ENCODE measurements at places on chromosomes 1 and 21.

- no peak for DNase-seq
Observed at GRCh38 chr1:25795211-25795610, 4.8 kb upstream of the SELENON start.

GRCh38 chr1:89444791-89445190, 79.8 kb upstream of the LRRC8B start:
- DNase-seq = no peak

GRCh38 chr21:24826822-24827221, 780.5 kb downstream of the MRPL39 start:
- DNase-seq = no peak

DNA sequence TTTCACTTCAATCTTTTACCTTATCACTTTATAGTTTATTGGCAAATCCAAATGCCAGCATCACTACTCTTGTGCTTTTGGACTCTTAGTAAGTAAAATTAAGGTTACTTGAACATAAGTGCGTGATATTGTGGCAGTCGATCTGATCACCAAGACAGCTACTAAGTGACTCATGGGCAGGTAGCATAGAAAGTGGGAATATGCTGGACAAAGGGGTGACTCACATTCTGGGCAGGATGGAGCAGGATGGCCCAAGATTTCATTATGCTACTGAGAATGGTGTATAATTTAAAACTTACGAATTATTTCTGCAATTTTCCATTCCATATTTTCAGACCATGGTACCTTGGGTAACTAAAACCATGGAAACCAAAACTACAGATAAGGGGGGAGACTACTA, 120.2 kb downstream of the ROR1 start:
- no peak for DNase-seq

DNA sequence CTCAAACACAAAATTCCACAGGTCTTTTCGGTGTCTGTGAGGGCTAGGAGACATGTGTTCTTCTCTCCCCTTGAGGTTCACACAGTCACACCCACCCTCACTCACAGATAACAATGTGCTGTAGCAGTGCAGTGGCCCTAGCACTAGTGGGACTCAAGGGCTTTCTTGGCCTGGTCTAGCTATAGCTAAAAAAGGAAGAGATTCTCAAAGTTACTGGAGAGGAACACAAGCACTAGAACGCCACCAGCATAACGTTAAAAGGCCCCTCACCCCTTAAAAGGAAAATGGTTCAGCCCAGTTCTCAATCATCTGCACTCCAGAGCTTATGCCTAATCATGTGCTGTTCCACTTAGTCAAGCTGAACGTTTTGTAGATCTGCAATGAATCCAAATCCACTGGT, 39.5 kb downstream of the RGS8 start:
- no peak for DNase-seq

DNA sequence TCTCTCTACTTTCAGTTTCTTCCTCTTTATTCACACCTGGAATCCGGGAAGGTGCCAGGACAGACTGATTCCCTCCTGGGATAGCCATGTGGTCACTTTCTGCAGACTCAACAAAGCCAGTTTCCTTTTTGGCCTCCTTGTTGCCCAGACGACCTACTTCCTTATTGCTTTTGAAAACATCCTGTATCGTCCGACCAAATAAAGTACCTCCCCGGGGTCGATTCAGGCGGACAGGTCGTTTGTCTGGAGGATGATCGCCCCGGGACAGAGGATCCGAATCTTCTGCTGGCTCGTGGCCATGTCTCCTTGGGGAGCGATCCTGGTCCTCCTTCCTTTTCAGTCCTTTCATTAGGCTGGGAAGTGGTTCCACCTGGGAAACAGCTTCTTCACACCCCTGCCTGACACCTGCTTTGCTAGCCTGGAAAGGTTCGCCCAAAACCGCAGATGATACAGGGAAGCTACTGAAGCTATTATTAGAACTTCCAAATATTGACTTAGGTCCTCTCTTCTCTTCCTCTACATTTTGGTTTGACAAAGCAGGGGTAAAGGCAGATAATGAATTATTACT, 1.2 kb downstream of the MCM3AP start:
- DNase-seq = no peak

DNA sequence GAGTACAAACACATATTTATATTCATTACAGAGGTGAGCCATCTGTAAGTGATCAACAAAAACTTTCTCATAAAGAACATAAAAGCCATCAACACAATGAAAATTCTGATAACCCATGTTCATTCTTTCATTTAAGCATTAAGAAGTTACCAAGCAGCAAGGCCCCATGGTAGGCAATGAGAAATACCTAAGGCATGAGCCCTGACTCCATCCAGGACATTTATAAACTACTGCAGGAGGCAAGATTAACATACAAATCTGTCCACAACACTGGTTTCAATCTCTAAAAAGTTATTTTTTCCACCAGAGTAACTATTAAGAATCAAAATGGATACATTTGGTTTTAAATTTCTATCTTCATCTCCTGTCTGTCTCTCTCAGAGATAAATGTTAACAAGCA, 76.1 kb downstream of the SIPA1L2 start:
- no peak for DNase-seq

DNA sequence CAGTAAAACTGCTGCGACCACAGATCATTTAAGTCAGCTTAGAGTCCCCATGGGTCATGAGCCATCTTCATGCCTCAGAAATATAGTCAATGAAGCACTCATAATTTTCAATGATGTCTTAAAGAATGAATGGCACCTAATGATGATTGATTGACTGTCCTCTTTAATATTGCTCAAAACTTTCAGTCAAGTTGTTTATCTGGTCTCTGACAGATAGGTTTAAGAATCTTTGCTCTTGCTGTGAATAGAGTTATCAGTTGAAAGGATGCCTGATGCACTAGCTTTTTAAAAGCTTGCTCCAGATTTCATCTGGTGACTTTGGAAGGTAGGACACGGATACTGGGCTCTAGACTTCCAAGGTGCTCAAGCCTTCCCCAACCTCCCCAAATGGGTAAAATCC, 45.1 kb downstream of the COLGALT2 start:
- DNase-seq = no peak

GRCh38 chr1:173717238-173717637, 2.5 kb downstream of the KLHL20 start:
- DNase-seq = no peak

DNA sequence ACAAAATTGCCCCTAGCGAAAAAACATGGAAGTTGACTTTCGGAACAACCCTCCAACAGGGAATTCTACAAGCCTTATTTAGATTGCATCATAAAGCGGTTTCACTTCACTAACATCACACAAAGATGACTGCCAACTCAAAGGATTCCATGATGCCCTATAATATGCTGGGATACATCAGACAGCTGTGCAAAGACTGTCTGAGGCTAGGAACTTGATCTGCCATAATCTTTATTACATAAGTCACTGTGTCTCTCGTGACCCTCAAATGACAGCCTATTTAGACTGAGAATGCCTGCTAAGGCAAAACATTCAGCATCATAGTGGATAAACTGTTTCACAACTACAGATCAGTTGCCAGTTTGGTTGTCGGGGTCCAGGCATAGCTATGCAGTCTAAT, 23.8 kb downstream of the FH start:
- DNase-seq = no peak

- DNase-seq = no peak
Observed at GRCh38 chr1:206875752-206876377, 10.4 kb downstream of the IL20 start.

DNA sequence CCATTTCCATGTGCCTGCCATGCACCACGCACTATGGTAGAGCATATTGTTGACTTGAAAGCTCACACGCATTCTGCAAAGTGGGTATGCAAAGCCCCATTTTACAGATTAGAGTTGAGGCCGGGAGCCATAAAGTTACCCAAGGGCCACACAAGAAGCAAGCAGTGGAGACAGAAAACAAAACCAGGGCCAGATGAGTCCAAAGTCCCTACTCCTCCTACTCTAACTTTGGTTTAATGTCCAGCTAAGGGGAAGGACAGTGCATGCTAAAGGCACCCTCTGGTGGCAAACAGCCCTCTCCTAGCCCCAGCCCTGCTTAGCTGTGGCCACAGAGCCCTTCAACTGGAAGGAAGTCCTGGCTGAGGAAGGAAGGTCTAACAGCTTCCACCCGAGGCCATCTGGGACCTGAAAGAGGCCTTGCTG, 74.9 kb downstream of the SLC66A1 start:
- no peak for DNase-seq

- DNase-seq = no peak
Observed at GRCh38 chr1:5743435-5744095, 248.7 kb downstream of the NPHP4 start.

GRCh38 chr1:24228311-24228710, 41.2 kb upstream of the IFNLR1 start:
- DNase-seq = no peak

DNA sequence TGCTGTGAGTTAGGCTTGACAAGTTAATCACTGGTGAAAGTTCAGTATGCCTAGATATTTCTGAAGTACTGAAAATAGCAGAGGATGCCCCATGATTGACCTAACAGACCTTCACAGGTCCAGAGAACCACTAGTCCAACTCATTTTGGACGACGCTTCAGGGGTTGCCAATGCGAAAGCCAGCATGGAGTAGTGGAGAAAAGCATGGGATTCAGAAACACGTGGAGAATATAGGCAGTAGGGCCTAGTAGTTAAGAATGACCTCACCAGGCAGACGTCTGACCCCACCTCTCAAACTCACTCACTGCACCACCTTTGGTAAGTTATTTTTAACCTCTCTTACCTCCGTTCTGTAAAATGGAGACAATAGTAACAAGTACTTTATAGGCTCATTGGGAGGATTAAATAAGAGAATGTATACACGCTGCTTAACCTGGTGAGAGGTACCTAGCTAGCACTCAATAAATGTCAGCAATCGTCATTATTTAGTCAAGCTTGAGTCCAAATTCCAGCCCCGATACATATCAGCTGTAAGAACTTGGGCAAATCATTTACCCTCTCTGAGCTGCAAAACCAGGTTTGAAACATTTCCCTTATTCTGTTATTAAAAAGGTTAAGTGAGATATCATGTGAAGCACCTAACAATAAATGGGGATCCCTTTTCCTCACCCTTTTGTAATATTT, 13.2 kb downstream of the PLPP3 start:
- no peak for DNase-seq

DNA sequence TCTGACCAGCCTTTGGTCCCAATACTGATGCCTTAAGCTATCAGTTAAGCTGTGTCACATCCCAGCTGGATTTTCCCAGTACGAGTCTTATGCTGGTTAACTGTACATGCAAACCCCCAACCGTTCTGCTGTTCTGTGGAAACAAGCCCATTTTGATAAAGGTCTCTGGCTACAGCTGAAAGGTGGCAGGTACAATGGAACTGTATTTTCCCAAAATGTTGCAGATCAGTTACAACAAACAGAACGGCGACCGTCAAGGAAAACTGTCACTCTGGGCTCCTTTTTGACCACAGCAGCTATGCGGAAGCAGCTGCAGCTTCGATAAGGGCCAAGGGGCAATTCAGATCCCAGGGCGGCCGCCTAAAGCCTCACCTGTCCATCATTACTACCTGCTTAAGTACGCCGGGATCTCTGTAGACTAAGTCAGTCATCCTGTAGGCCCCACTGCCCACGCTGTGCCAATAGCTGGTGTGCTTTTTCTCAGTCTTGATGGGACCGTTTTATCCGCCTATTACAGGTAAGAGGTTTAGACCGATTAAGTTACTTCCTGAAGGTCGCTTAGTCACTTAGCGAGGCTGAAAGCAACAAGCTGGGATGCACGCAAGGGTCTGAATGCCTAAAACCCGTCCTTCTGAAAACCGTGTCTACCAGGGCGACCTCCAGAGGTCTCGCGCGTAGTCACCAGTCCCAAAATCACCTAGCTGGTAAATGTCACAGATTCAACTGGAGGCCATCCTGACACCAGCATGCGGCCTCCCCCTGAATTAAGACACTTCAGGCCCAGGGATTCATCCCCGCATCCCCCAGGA, 11.1 kb upstream of the RAB42 start:
- no peak for DNase-seq

GRCh38 chr1:156975084-156975483, 54.7 kb downstream of the LRRC71 start:
- no peak for DNase-seq

DNA sequence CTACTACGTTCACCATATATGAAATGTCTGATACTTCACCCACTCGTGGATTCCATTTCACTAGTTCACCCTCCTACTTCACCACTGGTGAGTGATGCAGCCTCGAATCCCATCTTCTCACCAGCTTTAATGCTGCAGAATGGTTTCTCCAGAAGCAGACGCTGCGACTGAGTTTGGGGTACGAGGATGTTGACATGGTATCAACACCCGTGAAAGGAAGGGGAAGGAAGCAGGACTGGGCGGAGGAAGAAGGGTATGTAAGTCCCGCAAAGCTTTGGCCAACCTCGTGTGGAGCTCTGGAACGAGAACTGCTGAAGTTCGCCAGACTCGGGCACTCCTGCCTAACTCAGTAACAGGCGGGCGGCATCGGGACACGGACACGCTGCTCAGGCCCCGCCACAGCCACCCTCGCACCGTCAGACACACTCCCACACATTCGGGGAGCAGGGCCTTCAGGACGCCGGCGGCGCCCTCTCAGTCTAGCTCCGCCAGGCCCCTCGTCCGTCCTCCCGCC, 833 bp upstream of the DIP2A start:
- DNase-seq = no peak

DNA sequence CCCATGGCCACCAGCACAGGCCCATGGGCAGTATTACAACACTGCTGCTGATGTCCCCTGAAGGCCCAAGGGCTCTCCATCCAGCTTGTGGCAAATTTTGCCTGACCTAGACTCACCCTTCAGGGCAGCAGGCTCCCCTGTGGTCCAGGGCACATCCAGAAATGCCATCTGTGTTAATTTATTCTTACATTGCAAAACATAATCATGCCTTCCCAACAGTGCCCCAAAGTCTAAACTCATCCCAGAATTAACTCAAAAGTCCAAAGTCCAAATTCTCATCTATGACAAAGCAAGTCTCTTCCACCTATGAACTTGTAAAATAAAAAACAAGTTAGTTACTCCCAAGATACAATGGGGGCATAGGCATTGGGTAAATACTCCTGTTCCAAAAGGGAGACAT, 13.3 kb downstream of the VN1R5 start:
- DNase-seq = no peak

- DNase-seq = no peak
Observed at GRCh38 chr1:180781718-180782117, 131.0 kb upstream of the KIAA1614 start.

DNA sequence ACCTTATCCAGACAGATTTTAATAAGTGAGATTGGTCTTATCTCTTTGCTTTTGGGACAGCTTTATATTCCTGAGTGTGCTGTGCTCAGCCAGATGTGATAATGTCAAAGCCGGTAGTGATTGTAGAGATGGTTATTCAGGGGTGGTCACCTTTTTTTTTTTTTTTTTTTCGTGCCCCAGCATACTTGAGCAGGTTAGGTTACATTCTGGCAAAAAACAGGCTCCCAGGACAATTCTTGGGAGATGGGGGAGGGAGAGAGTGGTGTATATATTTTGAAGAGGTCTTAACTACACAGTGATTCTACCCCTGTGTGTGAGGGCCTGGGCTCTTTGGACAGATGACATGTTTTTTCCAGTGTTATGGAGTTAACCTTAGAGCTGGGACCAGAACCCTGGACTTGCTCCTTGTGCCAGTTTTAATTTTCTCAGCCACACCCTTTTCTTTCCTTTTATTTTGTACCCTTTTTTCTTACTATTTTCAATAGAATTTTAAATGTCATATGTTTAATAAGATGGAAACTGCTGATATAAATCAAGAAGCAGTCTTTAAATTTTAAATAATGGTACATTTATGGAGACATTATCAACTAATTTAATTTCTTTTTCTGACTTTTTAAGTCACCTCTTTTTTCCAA, 88.4 kb downstream of the DYRK1A start:
- no peak for DNase-seq

- DNase-seq = no peak
Observed at GRCh38 chr1:9128520-9129265, at the start of gene GPR157. TSS of gene GPR157 (minus strand) at chr1:9129102. CDS start at chr1:9129027, 75 bp downstream.

Data from pulmonary artery endothelial cell (primary cell).